T-helper 1 cell treated with Interleukin-12 subunit alpha and Interleukin-12 subunit beta and Interleukin-4 antibody, amounts not matched to agents 30 ng/mL and 1 ng/mL, for 36 hours (primary cell): ENCODE measurements at places on chromosomes 2 and 18. TPM values are rescaled to one million over a fixed set of nuclear protein-coding genes. Genes with fewer than 3 reads are reported as not detected.

The EPHA4 gene
- 11.5 TPM in 2 replicates for total RNA-seq

The C2orf72 gene
- total RNA-seq: 0.10 TPM in 1 of 2 replicates, not detected in the other

The SCG2 gene
- not detected in 2 replicates for total RNA-seq

The RGPD3 gene
- total RNA-seq: 0.32 and 0.37 TPM in 2 replicates

The EFHD1 gene
- 0.86 and 1.3 TPM in 2 replicates for total RNA-seq

The MDH1B gene
- total RNA-seq: 0.15 TPM in 1 of 2 replicates, not detected in the other

The COLEC11 gene
- not detected in 2 replicates for total RNA-seq
